ENCODE measurements at places on chromosomes 3 and 15.
A peak's percentile ranks its signal among the peaks of the same experiment; 100 is the strongest.

DNA sequence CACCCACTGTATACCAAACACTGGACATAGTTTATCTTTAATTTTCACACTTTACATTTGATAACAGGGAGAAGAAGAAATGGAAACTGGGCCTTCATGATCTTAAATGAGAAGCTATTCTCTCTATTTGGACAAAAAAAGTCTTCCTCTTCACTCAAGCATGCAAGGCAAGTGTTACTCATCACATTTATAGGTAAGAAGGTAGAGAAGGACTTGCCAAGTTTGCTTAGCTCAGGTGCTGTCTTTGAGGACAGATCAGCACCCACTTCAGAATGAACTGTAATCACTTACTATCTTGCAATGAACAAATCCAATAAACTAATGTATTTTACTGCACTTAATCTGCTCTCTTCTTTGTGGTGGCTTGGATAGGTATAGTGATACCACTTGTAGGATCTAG, 1.1 kb upstream of the MYH15 start:
- peak; percentile 30 for DNase-seq

DNA sequence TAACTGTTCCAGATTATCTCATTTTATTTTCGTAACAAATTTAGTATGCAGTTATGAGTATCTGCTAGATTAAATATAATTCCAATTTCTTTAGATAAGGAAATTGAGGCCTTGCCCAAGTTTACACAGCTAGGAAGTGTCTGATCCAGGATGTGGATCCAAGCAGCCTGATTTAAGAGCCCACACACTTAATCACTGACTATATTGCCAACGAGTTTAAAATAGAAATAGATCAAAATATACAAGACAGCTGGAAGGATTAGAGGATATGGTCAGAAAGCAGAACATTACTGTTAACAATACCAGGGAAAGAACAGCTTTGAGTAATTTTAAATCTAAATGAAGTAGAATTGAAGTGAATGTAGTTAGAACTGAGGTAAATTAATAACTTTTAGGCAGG, 215.2 kb downstream of the C3orf38 start:
- no peak for DNase-seq

DNA sequence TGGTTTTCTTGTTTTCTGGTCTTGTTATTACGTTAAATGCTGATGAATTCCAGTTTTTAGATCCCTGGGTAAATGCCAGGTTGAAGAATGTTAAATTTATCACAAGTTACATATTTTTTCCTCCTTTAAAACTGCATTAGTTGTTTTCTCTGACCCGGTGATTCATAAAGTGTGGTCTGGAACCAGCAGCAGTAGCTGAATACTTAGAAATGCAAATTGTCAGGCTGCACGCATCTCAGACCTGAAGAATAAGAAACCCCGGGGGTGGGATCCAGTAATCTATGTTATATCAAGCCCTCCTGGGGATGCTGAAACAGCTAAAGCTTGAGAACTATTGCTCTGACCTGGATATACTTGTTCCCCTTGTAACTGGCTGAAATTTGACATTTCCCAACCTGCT, 69.1 kb downstream of the PEX5L start:
- DNase-seq: no peak

DNA sequence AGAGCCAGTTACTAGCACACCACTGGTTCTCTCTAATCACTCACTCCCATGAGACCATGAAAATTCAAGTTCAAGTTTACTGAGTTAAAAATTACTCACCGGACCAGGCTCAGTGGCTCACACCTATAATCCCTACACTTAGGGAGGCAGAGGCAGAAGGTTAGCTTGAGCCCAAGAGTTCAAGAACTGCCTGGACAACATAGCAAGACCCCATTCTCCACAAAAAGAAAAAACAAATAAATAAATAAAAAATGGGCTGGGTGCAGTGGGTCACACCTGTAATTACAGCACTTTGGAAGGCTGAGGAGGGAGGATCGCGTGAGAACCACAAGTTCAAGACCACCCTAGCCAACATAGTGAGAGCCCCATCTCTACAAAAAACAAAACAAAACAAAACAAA, 21.2 kb upstream of the CILP start:
- no peak for DNase-seq

- no peak for DNase-seq
These were observed 13.1 kb downstream of the HDGFL3 start for GRCh38 chr15:83194528-83194927.

- no peak for DNase-seq
These were observed 114.7 kb upstream of the LRTM1 start for GRCh38 chr3:55042591-55042990.

Measured in renal cortical epithelial cell (primary cell).